Tibial nerve (tissue), 4 donors: ENCODE measurements at places on chromosomes 5 and 9. TPM values are rescaled to one million over a fixed set of nuclear protein-coding genes. Genes with fewer than 3 reads are reported as not detected.

PALM2AKAP2 gene
- 9.0 TPM for total RNA-seq

FBLL1 gene
- total RNA-seq, result not detected

SLC34A1 gene
- not detected for total RNA-seq

WNT8A gene
- total RNA-seq, result not detected

APBA1 gene
- 8.4 TPM for total RNA-seq

GFI1B gene
- not detected for total RNA-seq

DHX29 gene
- 28.0 TPM for total RNA-seq

PCDHGA5 gene
- total RNA-seq, result 13.2 TPM

PCDHB14 gene
- total RNA-seq, result 12.9 TPM

CDC20B gene
- not detected for total RNA-seq
